ENCODE measurements at places on chromosomes 1 and 21.

DNA sequence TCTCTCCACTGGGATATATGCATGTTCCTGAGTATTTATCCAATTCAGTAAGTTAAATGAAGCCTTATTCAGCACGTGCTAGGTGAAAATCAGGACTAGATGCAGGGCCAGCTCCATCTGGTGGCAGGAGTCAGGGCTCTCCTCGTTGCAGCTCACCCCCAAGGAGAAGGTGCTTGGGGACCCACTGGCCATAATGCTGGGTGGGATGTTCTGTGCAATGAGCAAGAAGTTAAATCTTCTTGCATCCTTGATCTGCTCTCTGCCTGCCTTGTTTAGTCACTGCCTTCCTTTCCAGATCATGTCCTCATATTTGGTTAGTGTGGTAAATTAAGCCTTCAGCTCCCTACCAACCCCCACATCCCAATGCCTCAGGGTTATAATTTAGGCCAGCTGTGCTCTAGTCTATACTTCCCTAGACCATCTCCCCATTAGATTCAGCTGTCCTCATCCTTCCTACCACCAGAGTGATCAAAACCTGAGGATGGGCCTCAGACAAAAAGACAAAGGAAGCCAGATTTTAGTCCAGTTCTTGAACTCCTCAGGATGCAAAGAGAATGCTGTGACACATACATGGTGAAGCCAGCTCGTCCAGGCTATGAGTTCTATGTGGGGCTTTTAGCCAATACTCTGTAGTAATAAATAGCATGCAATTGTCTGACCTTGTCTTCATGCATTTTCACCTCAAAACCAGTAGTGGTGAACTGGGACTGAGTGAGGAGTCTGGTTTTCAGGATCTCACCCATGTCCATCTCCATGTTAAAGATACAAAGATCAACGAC, 55.9 kb downstream of the SEC16B start:
- DNase-seq, result no peak

GRCh38 chr1:153945131-153945794, 1.3 kb downstream of the DENND4B start:
- DNase-seq, result peak; percentile 95

DNA sequence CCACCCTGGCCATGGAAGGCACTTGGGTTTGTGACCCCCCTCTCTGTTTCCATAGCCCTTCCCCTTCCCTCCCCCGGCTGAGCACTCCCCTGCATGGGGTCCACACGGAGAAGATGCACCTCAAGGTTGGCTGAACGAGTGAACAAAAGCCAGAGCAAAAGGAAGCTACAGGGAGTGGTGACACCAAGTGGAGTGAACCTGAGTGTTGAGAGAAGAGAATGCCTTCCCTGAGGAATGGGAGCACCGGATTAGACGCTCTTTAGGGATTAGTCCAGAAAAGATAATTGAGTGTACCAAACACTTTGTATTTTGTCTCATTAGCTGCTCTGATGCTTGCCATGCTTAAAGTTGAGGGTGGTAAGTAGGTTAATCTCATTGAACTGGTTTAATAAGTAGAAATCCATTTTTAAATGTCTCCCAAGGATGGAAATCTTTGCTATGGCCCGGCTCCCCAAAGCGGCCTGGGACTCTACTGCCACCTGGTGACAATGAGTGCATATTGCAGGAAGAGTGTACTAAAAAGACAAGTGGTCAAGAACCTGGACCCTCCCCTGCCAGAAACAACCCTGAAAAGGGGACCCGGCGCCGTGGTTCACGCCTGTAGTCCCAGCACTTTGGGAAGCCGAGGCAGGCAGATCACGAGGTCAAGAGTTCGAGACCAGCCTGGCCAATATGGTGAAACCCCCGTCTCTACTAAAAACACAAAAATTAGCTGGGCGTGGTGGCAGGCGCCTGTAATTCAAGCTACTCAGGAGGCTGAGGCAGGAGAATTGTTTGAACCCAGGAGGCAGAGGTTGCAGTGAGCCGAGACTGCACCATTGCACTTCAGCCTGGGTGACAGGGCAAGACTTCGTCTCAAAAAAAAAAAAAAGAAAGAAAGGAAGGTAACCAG, 150.6 kb upstream of the ZC3H12A start:
- DNase-seq, result peak; percentile 54

- DNase-seq, result no peak
Measured at GRCh38 chr1:4825800-4826450, 171.5 kb downstream of the AJAP1 start.

- DNase-seq, result no peak
Measured at GRCh38 chr1:89271341-89272015, 1.2 kb downstream of the GBP5 start.

DNA sequence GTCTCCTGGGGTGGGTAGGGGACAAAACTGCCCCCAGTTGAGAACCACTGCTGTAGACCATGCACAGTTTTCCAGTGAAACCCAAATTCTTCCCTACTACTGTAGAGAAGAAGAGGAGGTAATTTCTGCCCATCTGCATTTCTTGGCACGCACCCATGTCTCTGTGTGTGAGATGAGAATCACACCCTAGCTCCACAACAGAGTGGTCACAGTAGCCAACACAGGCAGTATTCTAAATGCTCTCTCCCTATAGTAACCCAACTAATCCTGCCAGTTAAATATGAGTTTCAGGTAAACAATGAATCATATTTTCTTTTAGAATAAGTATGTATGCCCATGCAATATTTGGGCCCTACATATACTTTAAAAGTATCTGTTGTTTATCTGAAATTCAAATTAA, 1.2 kb upstream of the CAPN2 start:
- DNase-seq, result no peak

DNA sequence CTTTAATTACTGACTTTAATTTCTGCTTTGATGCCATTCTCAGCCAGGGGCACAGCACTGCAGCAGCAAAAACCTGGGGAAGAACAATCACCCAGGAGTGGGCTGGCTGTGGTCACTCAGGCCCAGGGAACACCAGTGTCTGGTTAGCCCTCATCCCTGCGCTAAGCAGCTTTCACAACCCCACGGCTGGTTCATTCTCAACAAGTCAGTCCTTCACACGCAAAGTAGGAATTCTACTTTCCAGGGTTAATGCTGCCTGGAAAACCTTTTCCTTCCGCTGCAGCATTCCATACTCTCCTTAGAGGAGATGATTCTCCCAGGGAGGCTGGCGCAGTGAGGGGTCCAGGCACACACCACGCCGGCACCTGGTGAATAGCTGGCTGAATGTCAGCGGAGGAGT, 24.3 kb upstream of the KCNE1 start:
- DNase-seq, result no peak

GRCh38 chr1:79777481-79778219, 771.1 kb upstream of the ADGRL4 start:
- no peak for DNase-seq

GRCh38 chr1:244980605-244981004, 116.3 kb upstream of the HNRNPU start:
- no peak for DNase-seq

DNA sequence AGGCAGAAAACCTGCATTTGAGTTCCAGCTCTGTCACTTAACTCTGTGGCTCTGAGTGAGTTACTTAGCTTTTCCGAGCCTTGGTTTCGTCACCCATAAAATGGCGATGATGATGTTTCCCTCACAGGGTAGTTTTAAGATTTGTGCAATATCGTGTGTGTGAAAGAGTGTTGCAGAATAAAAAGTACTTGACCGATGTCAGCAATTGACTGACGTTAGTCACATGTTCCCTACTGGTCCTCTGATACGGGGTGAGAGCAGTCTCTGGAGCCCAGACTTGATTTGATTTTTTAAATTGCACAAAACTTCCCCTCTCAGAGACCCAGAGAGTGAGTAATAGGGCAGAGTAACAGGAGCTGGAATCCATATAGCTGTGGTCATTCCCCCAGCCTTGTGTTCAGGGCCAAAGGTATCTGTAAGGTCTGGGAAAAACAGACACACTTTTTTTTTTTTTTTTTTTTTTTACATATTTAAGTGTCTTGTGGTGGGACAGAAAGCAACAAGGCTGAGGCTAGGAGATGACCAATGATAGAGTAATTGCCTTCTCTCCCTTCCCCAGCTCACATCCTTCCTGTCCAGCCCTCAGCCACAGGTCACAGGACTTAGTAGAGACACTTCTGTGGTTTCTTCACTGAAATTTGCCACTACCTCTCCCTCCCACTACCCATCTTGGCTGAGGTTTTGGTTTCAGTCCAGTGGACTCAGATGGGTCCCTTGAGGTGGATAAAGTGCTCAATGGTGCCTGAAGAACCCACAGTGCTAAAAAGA, 2.0 kb downstream of the FCER1G start:
- peak; percentile 95 for DNase-seq

DNA sequence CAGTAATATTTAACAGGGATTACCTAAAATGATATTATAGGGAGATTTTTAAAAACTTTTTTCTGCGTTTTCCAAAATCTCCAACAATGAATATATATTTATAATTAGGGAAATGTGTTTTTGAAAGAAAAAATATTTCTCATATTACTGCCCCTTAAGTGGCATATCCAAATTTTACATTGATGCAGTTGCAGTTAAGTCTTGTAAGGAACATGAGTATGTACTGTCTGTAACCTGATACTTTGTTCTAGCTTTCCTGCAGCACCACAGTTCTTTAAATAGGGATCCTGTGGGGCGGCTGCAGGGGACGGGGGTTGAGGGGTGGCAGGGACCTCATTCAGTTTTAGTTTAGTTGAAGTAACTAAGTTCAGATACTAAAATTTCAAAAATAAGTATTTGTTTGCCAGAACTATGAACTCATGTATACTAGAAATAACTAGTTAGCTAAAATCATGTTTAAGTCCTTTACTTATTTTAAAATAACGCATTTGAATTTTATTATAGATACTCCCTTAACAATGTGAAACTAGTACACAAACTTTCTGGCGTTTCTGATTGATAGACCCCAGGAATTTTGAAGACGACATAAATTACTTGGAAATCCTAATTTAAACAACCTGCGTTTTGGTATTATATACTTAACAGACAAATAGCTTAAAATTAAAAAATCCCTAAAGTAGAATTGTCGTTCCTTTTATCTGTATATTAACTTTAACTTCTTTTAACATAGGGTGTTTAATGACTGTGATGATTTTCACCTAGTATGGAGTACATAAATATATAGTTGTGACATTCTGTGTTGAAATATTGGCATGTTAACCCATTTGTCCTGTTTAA, 639 bp upstream of the DNAJB4 start:
- peak; percentile 85 for DNase-seq

DNA sequence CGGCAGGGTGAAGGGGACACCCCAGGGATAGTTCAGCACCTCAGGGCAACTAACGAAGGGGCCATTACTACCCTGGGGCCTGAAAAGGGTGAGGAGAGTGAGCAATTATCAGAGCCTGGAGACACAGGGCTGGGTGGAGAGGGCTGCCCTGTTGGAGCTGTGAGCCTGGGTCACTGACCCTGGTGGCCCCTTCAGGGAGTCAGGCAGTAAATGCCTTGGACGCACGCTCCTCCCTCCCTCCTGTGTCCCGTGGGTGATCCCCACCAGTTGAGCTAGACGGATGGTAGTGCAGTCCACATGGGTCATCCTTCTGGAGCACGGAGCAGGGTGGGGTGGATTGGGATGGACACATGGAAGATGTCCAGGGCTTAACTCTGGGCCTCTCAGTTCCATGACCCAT, 305.3 kb downstream of the PTPRU start:
- DNase-seq, result no peak

GRCh38 chr1:167955915-167956314, 19.0 kb upstream of the MPC2 start:
- no peak for DNase-seq

GRCh38 chr1:51761351-51761750, 117.2 kb downstream of the NRDC start:
- no peak for DNase-seq

DNA sequence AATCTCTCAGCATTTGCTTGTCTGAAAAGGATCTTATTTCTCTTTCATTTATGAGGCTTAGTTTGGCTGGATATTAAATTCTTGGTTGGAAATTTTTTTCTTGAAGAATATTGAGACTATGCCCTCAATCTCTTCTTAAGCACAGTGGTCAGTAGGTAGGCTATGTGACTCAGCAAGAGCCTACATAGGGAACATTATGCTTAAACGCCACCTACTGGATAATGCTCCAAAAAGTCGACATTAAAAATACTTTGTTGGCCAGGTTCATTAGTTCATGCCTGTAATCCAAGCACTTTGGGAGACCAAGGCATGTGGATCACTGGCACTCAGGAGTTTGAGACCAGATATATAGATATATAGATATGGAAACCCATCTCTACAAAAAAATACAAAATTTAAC, 678.0 kb upstream of the USP24 start:
- DNase-seq, result peak; percentile 30

Data from inflammatory macrophage (primary cell).